Cerebellar nuclear complex (tissue), 1 donor: ENCODE measurements at places on chromosomes 11 and 22.

- no peak for DNase-seq
Observed at GRCh38 chr11:64848826-64849597, 4.6 kb upstream of the CDC42BPG start.

DNA sequence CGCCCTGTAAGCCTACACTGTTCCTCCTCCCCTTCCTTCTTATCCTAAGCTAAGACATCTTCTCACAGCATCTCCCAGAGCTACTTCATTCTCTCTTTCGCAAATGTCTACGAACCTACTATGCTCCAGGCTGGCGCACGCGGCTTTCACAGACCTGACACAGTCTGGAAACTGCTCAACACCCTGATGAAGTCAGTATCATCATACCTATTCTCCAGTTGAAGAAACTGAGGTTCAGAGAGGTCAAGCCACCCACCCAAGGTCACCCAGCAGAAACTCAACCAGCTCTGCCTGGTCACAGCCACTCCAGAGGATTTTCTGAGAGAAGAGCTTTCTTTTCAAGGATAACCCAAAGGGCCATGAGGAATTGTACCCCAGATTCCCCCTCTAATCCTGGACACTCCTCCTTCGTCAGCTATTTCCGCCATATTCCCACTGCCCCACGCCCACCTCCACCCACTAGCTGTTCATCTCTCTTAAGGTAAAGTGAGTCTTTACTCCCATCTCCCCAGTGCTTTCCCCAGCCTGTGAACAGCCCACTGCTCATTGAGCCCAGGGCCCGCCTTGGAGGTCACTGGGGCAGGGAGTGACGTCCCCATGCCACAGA, 1.8 kb downstream of the KCNJ4 start:
- DNase-seq, result no peak

- DNase-seq, result no peak
Observed at GRCh38 chr11:288478-289397, at the start of gene PGGHG. PGGHG (plus strand) TSS chr11:289126; CDS start chr11:289817, 691 bp downstream.

DNA sequence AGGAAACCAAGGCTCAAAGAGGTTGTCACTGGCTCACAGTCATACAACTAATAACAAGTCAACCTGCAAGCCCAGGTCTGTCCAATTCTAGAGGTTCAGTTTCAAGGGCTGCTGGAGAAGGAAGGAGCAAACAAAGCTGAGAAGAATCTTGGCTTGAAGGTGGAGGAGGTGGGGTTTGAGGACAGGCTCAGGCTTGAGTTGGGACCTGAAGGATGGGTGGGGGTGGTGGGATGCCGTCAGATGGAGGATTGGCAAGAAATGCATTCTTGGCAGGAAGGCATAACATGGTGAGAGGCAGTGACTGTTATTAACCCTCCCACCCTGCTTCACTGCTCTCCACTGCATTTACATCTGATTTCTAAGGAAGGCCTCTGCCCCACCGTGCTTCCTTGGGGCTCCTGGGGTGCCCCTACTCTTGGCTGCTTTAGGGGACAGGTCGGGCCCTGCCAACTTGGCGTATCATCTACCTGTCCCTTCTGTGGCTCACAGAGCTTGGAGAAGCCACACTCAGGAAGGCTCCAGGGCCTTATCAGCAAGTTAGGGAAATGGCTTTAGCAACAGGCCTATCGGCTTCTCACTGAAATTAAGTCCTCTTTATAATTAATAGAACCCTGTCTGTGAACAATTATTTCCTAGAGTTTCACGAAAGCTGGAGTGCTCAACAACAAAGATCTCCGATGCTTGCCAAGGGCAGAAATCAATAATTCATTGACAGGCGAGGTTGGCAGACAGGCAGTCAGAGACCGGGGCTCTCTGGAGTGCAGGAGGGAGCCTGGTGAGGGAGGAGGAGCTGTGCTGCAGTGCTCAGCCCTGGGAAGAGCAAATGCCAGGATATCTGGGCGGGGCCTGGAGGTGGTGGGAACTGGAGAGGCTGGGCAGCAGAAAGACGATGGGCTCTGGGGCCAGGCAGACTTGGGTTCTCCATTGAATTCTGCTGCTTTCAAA, 84.9 kb upstream of the NARS2 start:
- DNase-seq, result no peak

DNA sequence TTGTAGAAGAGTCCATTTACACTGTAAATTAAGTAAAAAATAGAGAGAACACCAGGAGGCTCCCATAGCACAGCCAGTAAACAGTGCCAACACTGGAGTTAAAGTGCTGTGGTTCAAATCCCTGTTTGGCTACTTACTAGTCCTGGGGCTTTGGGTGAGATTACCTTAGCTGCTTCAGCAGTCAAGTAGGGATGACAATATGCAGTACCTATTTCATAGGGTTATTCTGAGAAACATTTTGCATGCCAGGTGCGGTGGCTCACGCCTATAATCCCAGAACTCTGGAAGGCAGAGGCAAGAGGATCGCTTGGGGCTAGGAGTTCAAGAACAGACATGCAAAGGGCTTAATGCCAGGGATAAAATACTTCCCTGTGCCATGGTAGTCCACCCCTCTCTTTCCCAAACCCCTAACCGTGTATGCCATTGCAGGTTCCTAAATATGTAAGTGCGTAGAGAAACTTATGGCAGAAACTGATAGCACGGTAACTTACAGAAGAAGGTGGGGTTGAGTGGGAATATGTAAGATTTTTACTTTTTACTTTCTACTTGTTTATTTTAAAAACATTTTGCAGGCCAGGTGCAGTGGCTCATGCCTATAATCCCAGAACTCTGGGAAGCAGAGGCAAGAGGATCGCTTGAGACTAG, 86.4 kb upstream of the PICALM start:
- DNase-seq, result no peak

- DNase-seq, result no peak
Observed at GRCh38 chr11:128310676-128311445, 276.5 kb downstream of the ETS1 start.

DNA sequence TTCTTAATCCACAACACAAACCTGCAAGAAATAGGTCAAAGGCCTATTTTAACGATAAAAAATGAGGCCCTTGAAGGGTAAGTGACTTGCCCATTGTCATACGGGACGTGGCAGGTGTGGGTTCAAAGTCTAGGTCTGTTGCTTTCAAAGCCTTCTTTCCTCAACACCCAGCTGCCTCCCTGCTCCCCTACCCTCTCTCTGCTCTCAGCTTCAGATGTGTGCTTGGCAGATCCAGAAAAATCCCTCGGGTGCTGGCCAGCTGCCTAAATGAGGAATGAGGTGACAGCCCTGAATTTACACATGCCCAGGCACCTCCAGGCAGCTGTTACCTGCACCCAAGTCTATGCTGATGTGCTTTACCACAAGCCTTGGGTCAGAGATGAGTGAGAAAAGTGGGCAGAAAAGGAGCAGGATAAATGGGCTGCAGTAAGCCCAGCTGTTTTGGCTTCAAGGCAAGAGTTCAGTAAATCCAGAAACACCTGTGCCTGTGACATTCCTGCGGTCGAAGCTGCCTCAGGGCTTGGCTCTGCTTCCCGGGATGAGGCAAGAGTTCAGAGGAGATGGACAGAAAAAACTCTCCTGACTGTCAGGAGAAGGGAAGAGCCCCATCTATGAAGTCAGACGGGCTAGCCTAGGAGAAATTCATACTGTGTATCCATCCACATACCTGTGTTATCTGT, 49.9 kb upstream of the LDLRAD3 start:
- DNase-seq, result no peak

GRCh38 chr11:105100981-105101630, 38.5 kb downstream of the CARD18 start:
- no peak for DNase-seq

DNA sequence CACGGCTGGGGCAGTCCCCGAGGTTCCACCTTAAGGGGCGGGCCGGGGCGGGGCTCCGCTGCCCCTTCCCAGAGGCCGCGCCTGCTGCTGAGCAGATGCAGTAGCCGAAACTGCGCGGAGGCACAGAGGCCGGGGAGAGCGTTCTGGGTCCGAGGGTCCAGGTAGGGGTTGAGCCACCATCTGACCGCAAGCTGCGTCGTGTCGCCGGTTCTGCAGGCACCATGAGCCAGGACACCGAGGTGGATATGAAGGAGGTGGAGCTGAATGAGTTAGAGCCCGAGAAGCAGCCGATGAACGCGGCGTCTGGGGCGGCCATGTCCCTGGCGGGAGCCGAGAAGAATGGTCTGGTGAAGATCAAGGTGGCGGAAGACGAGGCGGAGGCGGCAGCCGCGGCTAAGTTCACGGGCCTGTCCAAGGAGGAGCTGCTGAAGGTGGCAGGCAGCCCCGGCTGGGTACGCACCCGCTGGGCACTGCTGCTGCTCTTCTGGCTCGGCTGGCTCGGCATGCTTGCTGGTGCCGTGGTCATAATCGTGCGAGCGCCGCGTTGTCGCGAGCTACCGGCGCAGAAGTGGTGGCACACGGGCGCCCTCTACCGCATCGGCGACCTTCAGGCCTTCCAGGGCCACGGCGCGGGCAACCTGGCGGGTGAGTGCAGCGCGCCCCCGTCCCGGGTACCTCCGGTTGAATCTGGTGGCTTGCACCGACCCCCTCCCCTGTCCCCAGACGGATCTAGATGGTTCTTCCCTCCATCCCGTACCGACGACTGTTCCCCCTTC, at the start of gene SLC3A2:
SLC3A2 (plus strand) TSS at position 94 of the 776 bp plus-strand sequence; CDS start at position 222, 128 bp downstream.
- DNase-seq, result peak; percentile 45

DNA sequence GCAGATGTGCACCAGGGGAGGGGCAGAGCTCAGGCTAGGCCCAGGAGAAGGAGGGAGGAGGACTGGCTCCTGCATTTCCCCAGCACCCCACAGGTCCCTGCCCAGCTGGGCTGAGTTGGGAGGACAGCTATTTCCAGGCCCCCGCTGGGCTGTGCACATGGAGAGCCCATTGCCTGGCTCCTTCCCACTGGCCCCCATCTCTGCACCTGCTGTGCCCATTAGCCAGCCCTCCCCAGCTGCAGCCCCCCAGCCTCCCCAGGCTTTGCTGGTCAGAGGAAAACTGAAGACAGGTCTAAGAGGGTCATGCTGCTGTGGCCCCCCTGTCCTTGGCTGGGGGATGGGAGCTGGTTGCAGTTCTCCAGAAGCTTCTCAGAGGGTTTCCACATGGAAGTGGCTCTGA, 81.8 kb upstream of the SHANK2 start:
- no peak for DNase-seq

- no peak for DNase-seq
Observed at GRCh38 chr22:42364604-42365110, 67.5 kb downstream of the NFAM1 start.

DNA sequence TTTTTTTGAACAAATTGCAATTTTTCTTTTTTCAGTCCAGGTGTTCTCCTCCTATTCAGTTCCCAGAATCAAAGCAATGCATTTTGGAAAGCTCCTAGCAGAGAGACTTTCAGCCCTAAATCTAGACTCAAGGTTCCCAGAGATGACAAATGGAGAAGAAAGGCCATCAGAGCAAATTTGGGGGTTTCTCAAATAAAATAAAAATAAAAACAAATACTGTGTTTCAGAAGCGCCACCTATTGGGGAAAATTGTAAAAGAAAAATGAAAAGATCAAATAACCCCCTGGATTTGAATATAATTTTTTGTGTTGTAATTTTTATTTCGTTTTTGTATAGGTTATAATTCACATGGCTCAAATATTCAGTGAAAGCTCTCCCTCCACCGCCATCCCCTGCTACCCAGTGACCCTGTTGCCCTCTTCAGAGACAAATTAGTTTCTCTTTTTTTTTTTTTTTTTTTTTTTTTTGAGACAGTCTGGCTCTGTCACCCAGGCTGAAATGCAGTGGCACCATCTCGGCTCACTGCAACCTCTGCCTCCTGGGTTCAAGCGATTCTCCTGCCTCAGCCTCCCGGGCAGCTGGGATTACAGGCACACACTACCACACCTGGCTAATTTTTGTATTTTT, 6.2 kb upstream of the UBE4A start:
- no peak for DNase-seq

- DNase-seq, result no peak
Observed at GRCh38 chr22:36103891-36104290, 56.7 kb downstream of the APOL3 start.

DNA sequence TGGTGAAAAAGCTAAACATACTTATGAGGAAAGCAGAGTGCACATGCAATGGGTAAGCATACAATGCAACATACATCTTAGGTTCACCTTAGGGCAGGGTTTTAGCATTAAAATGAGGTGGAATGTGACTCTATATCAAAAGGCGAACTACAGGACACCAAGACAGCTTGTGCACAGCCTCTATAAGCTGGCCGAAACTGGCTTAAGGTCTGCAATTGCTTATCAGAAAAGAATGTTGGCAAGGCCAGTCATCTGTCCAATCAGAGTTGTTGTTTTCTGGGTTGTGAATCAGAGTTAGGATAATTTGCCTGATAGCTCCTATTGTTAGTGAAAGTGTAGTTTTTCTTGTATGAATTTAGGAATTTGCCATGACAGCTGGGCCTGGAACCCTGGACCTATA, 76.5 kb downstream of the LRRC4C start:
- DNase-seq, result no peak

DNA sequence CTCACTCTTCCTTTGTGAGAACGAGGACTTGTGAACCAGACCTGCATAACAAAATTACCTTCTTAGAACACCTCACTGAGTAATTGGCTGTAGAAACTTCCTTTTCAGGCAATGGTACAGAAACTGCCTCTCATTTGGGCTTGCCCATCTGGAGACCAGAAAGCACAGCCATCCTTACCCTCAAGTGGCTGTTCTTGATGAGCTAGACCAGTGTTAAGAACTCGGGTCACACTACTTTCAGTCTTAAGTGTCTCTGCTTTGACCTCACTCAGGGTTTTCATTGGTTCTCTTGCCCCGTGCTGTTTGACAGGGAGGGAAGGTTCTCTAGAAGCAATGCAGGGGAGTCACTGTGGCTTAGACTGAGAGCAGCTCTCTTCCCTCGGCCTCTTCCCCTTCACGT, 29.3 kb downstream of the NAT10 start:
- DNase-seq, result no peak
